ENCODE measurements at places on chromosomes 1 and 21.

DNA sequence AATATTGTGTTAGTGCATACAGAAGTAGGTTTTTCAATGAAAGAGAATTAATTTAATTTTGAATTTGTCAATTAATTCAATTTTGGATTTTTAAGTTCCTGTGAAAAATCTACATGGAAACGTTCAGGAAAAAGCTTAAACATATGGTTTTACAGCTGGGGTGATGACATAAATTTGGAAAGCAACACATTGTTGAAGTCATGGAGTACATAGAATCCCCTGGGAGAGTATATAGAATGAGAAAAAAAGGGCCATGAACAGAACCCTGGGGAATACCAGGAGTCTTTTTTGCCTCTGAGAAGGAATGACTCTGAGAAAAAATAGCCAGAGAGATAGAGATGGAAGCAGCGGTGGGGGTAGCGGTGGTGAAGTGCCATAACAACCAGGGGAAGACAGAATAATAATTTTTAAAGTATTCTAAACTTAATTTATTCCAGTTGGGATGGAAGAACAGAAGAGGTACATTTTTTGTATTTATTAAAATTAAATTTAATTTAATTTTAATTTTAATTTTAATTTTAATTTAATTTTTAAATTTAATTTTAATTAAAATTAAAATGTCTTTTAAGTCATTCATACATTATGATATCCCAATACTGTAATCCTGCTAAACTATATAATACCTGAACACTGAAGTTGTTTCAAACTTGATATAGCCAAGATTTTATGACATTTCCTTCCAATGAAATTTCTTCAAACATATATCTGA is 48.9 kb downstream of the NME7 start:
- DNase-seq: no peak

GRCh38 chr1:21261551-21262292 is 28.5 kb downstream of the ECE1 start:
- no peak for DNase-seq

DNA sequence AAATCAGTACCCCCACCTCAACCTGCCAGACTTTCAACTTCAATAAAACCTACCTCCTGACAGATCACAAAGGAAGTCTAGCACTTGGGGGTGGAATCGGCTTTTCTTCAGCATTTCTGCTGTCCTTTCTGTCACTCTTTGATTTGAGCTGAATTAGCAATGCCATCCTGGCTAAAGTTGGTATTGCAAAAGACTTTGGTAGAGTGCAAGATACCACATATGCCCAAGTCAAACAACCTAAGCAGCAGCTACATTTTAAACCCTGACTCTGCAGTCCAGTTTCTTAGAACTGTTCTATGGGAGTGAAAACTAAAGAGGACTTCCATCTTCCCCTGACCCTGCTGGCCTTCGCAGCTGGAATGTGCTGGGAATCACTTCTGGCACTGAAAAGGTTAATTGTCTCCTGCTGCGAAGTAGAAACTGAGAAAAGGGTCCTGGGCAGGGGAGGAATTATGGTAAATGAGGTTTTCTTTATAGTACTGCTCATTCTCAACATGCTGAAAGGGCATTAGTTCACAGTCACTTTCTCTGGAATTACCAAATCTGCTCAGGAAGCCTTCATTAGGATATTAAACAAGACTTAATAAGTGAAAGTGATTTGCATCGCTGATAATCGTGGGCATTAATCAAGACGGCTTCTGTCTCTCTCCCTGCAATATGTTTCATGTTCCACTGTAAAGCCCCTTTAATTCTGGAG is 126.2 kb upstream of the SMYD2 start:
- no peak for DNase-seq

- DNase-seq: no peak
Observed at GRCh38 chr21:44840771-44841170, 22.9 kb upstream of the SUMO3 start.

DNA sequence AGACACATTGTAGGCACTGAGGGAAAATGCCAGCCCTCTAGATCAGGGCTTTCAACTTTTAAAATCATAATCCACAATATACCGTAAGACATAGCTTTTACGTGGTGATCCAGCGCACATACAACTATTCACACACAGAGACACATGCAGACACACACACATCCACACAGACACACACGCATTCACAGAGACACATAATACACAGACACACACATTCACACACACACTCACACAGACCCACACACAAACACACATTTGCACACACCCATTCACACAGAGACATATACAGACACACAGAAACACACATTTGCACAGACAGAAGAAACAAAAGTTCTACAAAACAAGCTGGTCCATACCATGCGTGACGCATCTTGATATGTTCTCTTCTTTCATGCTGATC is 244.5 kb downstream of the RHOU start:
- no peak for DNase-seq

DNA sequence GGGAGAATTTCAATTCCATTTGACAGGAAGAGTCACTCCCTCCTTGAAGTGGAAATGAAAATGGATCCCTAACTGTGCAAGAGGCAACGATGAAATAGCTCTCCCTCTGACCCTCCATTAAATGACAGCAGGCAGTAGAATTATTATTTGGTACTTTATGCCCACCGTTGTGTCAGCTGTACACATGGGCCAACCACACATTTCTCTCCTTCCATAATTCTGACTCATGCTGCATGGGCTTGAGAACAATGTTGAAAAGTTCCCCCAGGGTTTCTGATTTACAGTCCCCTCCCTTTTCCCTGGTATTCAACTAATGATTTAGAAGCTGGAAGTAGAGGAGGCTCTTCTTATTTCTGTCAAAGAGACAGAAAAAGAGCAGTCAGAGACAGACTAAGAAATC is 103.5 kb downstream of the RGS7 start:
- DNase-seq: no peak

- no peak for DNase-seq
Observed at GRCh38 chr21:20996421-20997310, 1.5 kb upstream of the NCAM2 start.

- no peak for DNase-seq
Observed at GRCh38 chr1:115669002-115669673, 27.4 kb downstream of the VANGL1 start.

DNA sequence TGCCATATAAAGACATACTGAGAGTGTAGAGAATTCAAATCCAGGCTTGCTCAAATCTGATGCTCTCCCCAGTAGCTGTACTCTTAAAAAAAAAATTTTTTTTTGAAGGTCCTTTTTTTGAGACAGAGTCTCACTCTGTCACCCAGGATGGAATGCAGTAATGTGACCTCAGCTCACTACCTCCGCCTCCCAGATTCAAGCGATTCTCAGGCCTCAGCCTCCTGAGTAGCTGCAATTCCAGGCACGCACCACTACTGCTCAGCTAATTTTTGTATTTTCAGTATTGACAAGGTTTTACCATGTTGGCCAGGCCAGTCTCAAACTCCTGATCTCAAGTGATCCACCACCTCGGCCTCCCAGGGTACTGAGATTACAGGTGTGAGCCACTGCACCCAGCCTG is 28.7 kb downstream of the STYXL2 start:
- no peak for DNase-seq

GRCh38 chr1:107003972-107004371 is 52.5 kb upstream of the PRMT6 start:
- DNase-seq: no peak

DNA sequence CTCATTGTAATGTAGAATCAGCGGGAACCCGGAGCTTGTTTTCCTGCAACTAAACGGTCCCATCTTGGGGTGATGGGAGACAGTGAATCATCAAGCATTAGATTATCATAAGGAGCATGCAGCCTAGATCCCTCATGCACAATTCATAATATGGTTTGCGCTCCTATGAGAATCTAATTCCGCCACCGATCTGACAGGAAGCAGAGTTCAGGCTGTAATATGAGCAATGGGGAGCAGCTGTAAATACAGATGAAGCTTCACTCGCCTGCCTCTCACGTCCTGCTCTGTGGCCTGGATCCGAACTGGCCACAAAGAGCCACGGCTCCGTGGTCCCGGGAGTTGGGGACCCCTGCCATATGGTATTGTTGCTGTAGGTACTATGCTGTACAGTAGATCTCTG is 1.6 kb downstream of the IFI44 start:
- DNase-seq: peak; percentile 59

DNA sequence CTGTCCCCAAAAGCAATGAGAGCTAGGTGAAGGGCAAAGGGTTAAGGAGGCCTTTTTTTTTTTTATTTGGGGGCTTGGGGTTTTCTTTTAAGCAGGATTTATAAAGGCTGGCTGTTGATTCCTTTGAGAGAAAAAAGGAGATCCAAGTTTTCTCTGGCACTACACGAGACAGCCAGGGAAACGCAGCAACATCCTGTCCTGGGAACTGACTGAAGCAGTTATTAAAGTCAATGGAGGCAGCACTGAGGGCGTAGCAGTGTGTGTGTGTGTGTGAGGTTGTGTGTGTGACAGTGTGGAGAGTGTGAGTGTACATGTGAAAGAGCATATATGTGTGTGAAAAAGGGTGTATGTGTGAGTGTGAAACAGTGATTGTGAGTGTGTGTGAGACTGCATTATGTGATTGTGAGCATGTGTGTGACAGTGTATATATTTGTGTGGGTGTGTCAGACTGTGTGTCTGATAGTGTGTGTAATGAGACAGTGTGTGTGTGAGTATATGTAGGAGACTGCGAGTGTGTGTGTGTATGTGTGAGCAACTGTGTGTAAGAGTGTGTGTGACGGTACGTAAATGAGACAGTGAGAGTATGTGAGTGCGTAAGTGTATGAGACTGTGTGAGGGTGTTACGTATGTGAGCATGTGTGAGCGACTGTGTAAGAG is 65.9 kb upstream of the TIAM1 start:
- DNase-seq: no peak

DNA sequence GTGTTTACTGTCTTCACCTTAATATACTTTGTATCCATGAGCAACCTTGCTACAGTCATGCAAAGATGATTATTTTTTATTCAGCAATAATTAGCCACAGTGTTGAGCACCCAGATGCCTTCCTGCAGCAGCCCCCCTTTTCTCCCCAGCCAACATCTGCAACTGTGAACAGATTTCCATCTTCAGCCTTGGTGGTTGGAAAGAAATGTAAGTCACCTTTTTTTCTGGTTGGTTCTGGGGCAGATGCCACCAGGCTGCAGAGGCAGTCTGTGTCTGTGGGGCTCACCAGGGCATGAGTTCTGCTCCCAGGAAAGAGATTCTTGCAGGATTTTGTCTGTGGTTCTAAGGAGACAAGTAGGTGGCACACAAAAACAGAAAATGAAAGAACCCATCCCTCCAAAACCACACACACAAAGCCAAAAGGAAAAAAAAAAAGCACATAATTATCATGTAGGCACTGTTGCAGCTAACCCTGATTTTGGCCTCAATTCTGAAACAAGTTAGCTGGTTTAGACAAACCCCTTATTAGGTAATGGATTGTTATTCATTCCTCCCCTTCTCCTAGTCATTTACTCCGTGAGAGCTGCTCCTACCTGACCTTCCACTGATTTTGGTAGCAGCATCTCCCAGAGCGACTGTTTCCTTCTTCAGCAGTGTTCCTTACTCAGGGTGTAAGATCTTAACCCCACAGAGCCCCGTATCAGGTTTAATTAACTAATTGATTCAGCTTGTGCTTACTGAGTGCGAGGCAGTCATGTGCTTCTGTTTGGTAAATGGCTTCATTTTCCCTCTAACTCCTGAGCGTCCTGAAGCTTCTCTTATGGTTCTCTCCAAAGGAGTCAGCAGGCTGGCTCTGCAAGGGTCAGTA is 36.5 kb downstream of the GALNT2 start:
- no peak for DNase-seq

- no peak for DNase-seq
Observed at GRCh38 chr1:177937931-177938330, 31.9 kb downstream of the SEC16B start.

DNA sequence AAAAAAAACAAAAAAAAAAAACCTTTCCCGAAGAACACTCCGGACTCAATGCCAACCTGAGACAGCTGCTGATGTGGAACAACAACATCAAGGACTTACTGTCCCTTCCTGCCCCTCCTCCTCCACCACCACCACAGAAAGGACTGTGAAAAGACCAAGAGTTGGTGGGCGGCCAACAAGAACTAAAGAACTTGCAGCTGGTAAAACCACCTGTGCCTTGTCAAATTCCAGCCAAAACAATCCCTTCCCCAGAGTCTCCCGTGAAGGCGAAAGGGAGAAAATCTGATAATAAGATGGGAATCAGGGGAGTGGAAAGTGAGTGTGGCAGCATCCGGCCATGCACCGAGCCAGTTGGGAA is 88.9 kb downstream of the PROX1 start:
- DNase-seq: no peak

DNA sequence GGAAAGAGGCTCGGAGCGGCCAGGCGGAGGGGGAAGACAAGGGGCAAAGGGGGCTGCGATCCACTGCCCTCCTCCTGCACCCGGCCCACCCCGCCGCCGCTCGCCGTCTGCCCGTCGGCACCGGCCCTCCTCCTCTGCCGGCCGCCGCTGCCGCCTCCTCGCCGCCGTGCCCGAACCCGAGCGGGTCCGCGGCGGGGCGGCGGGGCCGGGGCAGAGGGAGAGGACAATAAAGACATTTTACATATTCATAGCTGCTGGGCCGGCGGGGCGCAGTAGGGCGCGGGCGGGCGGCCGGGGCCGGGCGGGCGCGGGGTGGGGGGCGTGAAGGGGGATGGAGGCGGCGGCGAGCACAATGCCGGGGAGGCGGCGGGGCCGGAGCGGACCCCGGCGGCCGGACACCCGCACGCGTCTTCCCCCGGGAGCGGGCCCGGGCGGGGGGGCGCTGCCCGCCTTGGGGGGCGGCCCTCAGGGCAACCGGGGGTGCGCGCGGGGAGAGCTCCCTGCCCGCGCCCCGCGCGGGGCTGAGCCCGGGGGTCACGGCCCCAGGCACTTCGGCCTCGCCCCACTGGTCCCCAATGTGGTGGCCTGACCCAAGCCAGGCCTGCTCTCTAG is 546 bp downstream of the POU2F1 start:
- DNase-seq: no peak

GRCh38 chr1:43832998-43833397 is 100.6 kb upstream of the ARTN start:
- no peak for DNase-seq

DNA sequence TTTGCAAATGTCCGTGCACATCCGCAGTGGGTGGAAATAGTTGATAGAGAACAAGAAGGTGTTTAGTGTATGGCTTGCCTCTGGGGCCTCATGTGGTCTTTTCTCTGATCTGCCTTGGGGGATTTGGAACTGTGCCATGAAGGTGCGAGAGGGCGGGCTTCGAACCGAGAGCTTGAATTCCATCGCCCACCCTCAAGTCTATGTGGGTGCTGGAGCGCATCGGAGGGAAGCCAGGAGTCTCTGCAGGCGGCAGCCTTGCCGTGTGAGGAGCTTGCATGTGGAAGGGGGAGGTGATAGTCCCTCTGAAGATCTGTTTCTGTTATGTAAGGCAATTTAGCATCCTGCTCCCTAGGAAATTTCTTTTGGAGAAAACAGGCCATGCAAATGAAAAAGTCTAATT is 119.6 kb downstream of the HUNK start:
- no peak for DNase-seq

GRCh38 chr1:151130987-151131586 is 15.3 kb downstream of the SEMA6C start:
- DNase-seq: peak; percentile 63

DNA sequence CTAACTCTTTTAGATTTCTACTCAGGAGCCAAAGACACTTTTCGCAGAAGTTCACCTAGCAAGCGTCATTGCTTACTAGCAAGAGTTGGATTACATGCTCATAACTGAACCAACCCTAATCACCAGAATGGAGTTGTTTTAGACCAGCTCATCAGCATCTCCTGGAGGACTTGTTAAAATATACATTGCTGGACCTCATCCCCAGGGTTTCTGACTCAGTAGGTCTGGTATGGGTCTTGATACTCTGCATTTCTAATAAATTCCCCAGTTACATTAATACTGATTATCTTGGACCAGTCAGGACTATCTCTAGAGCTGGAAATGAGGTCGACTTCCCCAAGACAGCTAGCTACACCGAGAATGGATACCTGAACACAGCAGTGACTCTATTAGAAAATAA is 9.7 kb upstream of the PRDX6 start:
- no peak for DNase-seq

GRCh38 chr1:234437423-234438171 is 41.4 kb downstream of the TARBP1 start:
- no peak for DNase-seq
